ENCODE measurements at places on chromosomes 7 and 10. TPM values are rescaled to one million over a fixed set of nuclear protein-coding genes. Genes with fewer than 3 reads are reported as not detected.

The AFAP1L2 gene
- total RNA-seq = 96.3 TPM

The FKBP9 gene
- total RNA-seq = 262 TPM

DNA sequence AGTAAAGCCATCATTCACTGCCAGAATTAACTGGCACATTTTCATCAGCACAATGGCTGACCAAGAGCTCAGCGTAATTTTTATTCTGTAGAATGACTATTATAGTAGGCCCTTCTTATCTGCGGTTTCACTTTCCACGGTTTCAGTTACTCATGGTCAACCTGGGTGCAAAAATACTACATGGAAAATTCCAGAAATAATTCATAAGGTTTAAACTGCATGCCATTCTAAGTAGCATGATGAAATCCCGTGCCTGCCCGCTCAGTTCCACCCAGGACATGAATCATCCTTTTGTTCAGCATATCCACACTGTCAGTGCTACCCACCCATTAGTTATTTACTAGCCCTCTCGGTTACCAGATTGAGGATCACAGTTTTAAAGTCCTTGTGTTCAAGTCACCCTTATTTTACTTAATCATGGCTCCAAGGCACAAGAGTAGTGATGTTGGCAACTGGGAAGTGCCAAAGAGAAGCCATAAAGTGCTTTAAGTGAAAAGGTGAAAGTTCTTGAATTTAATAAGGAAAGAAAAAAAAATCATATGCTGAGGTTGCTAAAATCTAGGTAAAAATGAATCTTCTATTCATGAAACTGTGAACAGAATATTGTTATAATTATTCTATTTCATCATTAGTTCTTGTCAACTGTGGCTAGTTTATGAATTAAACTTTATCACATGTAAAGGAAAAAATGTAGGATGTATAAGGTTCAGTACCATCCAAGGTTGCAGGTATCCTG lies 204.9 kb downstream of the DOCK4 start:
- no peak for DNase-seq

DNA sequence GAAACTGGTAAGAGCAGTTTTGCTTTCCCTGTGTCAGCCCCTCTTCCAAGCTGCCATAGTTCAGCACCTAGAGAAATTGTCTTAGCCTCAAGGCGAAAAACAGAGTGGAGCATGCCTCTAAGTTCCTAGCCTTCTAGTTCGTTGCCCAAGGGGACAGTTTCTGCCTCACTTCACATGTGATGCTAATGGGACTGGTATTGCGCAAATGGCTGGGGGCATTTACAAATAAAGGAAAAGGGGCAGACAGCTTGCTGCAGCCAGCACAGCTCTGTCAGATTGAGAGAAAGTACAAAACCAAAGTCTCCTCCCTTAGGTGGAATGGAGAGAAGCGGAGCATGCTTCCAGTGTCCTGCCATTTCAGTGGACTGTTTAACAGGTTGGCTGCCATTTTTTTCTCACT lies 567.7 kb downstream of the ETV1 start:
- DNase-seq = no peak

DNA sequence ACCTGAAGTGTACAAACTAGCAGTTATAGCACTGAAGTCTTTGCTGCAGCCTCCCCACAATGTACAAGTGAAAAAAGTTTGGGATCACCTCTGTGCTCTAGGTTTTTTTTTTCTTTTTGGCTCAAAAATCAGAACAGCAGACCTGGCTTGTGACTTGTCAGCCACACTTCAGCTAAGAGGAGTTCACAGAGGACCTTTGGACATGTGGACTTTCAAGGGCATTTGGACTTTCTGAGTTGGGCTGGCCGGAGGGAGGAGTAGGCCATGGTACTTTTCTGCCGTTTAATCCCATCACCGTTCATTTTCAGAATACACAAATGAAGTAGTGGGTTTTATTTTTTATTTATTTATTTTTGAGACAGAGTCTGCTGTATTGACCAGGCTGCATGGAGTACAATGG lies 21.9 kb upstream of the ACSL5 start:
- no peak for DNase-seq
